ENCODE measurements at places on chromosomes 4 and X. TPM values are rescaled to one million over a fixed set of nuclear protein-coding genes. Genes with fewer than 3 reads are reported as not detected.
A peak's percentile ranks its signal among the peaks of the same experiment; 100 is the strongest.

Gene LRIT3
- total RNA-seq = not detected

Gene PCYT1B
- 2.8 TPM for total RNA-seq

DNA sequence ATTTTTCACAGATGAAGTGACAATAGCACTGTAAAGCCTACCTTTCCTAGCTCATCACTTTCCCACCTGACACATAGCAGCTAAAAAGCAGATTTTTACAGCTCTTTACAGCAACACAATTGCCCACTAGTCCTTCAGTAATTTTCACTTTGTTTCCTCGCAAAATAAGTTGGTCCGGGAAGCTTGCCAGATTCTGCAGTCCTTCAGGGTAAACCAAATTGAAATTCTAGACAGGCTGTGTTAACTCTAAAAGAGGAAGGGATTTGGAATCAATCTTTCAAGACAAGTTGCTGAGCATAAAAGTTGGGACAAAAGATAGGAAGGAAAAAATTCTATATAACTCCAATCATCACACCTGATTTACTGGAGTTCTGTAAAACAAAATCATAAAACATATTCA is 8.7 kb downstream of the C1QTNF7 start:
- no peak for DNase-seq

DNA sequence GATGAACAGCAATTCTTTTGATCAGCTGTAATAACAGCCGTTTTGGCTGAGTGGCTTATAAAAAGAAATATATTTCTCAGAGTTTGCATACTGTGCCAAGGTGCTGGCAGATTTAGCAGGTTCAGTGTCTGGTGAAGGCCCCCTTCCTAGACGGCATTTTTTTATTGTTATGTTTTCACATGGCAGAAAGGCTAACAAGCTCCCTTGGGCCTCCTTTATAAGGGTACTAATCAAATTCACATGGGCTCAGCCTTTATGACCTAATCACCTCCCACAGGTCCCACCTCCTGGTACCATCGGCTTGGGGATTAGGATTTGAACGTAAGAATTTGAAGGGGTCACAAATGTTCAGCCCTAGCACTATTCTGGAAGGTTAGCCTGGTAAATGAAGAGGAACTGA is 431.9 kb downstream of the SPOCK3 start:
- no peak for DNase-seq

- no peak for DNase-seq
These were observed 63.8 kb upstream of the MTM1 start for GRCh38 chrX:150504397-150505182.

Gene CENPU
- 4.4 TPM for total RNA-seq

- DNase-seq = no peak
These were observed 21.0 kb downstream of the S100G start for GRCh38 chrX:16671005-16671404.

- DNase-seq = no peak
These were observed 577 bp upstream of the YIPF7 start for GRCh38 chr4:44652002-44652401.

Gene PAQR3
- total RNA-seq = 7.7 TPM

Gene TRAM1L1
- 0.91 TPM for total RNA-seq

Gene FATE1
- total RNA-seq = not detected

Gene ABLIM2
- 23.1 TPM for total RNA-seq

DNA sequence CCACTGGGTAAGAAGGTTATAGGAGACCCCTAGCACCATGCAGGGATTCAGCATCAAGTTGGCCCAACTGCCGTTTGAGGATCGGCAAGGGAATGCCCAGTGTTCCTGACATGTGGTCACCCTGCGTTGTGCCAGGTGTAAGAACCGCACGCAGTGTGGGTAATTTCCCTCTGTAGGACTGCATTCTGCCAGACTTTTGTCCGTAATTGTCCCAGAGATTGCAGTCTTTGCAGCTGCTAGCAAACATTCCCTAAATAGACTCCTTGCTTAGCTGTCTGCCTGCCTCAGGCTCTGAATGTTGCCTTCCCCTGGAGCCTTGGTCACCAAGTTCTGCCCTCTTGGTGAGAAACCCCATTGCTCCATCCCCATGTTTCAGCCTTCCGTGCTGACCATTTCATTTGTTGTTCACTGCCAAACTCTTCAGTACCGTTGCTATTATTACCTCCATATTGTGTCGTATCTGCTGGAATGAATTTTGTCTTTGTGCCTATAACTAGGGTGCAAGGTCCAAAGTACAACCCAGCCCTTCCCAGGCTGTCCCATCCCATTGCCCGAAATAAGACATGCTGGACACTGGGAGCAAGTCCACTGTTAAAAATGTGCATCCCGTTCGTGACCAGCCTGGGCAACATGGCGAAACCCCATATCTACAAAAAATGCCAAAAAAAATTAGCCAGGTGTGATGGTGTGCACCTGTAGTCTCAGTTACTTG is 53.8 kb upstream of the USP9X start:
- no peak for DNase-seq

Gene TBL1X
- 9.4 TPM for total RNA-seq

GRCh38 chr4:169229571-169230028 is 41.2 kb downstream of the SH3RF1 start:
- DNase-seq = no peak

GRCh38 chr4:84498203-84498934 is 723 bp downstream of the NKX6-1 start:
- DNase-seq = peak; percentile 31

DNA sequence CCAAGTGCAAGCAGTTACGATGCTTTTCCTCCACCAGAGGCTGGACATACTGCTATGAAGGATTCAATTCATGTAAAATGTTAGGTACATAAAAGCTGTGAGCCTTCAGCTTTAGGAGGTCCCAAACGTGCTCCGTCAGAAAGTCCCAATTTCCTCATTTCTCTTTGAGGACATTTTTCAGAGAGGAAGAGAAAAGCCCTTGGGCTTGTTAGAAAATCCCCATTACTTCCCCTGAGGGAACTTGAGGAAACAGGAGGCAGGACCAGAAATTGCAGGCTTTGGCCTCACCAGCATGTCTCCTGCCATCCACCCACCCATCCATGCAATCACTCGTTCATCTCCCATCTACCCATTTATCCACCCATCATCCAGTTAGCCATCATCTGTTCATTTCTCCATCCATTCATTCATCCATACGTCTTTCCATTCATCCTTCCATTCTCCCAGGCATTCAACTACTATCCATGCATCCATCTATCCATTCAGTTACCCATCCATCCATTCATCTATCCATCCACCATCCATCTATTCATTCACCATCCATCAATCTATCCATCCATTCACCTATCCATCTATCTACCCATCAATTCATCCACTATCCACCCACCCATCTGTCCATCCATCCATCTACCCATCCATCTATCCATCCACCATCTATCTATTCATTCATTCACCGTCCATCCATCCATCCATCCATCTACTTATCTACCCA is 223.5 kb downstream of the AFAP1 start:
- DNase-seq = no peak

DNA sequence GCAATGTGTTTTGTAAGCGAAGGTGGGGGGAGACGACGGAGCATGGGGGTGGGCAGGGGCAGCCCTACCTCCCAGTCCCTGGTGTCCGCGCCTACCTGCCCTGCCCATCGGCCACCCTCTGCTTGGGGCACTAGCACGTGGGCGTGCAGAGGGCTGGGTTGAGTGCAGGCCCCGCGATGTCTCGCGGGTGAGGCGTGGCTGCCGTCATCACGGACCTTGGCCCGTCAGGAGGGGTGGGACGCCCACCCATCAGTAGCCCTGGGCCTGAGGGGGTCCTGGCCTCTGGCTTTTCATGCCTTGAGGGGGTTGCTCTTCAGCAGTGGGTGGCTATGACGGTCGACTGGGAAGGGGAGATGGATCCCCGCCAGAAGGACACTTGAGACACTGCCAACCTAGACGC is 36.1 kb upstream of the GEMIN8 start:
- no peak for DNase-seq

DNA sequence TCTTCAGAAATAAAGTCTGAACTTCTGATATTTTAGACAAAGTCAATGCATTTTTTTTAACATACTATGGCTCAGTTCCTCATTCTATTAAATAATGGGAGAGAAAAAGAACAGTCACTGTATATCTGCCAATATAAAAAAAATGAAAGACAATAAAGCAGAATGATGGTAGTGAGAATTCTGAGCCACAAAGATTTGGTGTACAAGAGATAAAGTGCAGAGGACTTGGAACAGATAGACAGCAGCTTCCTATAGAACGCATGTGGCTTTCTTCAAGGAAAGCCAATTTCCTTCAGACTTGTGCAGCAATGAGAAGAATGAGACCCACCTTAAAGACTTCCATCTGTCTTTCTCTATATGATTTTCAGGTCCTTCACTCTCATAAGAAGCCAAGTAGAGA is 39.7 kb downstream of the RASGEF1B start:
- DNase-seq = no peak

- no peak for DNase-seq
These were observed 224.6 kb downstream of the SCFD2 start for GRCh38 chr4:53141308-53141707.

- DNase-seq = no peak
These were observed 10.8 kb downstream of the CTAG1A start for GRCh38 chrX:154595559-154596249.

Gene UPF3B
- total RNA-seq = 3.9 TPM

Gene PAGE4
- not detected for total RNA-seq
